ENCODE measurements at places on chromosomes 2 and 18.
A peak's percentile ranks its signal among the peaks of the same experiment; 100 is the strongest.

GRCh38 chr2:196725218-196725617, 74.3 kb downstream of the GTF3C3 start:
- no peak for DNase-seq

DNA sequence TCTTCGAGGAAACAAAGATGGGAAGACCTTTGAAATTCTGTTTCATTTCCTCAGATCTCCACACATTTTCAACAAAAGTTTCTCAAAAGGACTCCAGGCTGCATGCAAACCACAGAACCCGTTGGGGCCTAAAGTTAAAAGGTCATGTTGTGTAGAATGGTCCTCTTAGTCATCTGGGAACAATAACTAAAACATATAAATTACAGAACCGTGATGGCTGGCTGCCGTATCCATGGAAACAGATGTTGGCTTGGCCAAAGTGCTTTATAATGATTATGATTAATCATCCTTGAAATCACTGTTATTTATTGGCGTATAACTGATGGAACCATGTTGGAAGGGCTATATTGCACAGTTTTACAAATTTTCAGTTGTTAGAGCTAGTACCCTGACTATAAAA, 182.8 kb upstream of the CRIM1 start:
- no peak for DNase-seq

- no peak for DNase-seq
Observed at GRCh38 chr18:70022636-70023035, 75.0 kb upstream of the CD226 start.

- DNase-seq = no peak
Observed at GRCh38 chr18:37435150-37435867, 130.3 kb downstream of the CELF4 start.

- no peak for DNase-seq
Observed at GRCh38 chr18:57792631-57793301, 10.3 kb downstream of the ATP8B1 start.

DNA sequence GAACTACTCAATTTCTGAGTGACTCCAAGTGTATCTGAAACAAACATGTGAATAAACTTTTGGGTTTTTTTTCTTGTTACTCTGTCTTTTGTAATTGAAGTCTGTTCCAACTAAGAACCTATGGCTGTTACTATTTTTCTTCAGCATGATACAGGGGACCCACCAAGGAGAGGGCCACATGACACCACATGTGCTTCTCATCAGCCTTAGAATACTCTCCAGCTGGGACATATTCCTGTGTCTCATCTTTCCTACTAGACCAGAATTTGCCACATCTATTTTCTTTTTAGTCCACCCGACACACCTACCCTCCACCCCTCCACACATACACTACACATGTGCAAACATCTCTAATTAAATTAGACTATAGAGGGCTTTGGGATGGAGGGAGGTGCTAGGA, 191.7 kb upstream of the NDUFV2 start:
- no peak for DNase-seq

DNA sequence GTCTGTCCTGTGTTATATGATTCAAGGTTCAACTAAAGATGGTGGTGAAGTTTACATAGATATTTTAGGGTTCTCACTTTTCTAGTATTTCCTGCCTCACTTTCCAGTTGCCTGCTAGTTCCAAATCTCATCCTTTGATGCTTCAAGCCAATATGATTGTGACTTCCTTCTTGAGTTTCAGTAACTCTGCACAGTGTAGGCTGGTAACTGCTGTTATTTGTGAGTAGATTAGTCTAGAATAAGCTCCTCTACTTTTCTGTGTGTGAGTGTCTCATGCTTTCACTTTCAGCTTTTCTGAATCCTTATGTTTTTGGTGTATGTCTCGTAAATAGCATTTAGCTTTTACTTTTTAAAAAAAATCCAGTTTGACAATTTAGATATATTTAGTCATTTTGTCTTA, 42.6 kb downstream of the GALNT1 start:
- DNase-seq = no peak

GRCh38 chr2:190641469-190641868, 7.4 kb upstream of the NAB1 start:
- DNase-seq = no peak

DNA sequence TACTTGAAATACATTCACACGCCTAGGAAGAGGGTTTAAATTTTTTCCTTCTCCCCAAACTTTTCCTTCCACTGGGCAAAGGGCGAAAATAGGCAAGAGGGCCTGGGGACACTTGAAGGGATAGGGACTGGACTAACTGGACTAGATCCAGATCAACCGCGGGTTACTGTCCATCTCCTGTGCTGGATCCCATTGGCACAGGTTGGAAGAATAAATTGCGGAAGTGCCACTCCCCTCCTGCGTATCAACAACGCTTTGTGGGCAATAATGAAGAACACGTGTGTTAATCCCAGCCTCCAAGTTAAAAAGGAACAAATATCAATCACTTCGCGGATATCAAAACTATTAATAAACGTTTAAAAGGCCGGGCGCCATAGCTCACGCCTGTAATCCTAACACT, 1.7 kb upstream of the FZD5 start:
- no peak for DNase-seq

DNA sequence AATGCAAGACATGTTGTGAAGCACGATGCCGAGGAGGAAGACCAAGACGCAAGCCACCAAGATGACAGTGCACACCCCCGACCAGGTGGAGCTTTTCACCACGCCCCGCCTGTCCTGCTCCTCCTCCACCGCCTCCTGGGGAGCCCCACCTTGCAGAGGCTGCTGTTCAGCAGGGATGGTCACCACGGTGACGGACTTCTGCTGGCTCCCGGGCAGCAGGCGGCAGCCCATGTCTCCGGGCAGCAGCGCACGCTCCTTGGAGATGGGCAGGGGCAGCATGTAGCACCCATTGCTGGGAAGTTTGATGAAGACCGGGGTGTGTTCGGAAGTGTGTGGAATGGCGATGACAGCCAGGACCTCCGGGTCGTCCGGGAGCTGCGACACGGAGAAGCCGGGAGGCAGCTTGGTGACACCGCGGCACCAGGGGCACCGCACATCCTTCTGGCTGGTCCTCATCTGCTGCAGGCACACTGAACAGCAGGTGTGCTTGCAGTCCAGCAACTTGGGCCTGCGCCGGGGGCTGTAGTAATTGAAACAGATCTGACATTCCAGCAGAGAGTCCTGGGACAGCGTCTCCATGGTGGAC, 76.8 kb downstream of the RNF152 start:
- DNase-seq = no peak

- no peak for DNase-seq
Observed at GRCh38 chr2:134900151-134900550, 18.5 kb upstream of the CCNT2 start.

DNA sequence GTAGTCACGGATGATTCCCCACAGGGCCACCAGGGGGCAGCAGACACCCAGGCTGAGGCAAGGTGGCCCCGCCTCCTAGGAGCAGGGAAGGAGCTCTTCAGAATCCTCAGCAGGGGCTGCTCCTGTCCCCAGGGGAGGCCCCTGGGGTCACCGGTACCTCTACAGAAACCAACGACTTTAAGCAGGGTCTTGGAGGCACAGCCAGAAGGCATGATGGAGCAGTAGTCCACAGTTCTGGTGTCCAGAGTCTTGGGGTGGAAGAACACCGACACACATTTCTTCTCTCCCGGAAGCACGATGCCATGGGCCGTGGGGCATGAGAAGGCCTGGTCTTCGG, 11.5 kb downstream of the CFAP65 start:
- peak; percentile 80 for DNase-seq

GRCh38 chr2:10617241-10617640, 72.5 kb downstream of the NOL10 start:
- no peak for DNase-seq

DNA sequence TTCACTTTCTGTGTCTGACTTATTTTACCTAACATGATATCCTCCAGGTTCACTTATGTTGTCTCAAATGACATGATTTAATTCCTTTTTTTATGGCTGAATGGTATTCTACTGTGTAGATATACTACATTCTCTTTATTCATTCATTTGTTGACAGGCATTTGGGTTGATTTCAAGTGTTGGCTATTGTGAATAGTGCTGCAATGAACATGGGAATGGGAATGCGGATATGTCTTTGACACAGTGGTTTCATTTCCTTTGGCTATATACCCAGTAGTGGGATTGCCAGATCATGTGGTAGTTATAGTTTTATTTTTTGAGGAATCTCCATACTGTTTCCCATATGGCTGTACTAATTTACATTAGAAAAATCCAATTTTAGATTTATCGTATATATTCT, 195.4 kb upstream of the KLHL14 start:
- DNase-seq = no peak

DNA sequence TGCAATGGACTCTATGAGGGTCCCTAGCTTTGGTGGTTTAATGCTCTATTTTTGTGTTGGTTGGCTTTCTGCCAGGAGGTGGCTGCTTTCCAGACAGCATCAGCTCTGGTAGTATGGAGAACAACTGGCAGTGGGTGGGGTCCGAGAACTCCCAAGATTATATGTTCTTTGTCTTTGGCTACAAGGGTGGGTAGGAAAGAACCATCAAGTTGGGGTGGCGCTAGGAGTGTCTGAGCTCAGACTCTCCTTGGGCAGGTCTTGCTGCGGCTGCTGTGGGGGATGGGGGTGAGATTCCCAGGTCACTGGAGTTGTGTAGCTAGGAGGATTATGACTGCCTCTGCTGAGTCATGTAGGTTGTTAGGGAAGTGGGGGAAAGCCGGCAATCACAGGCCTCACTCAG, 976.1 kb upstream of the GYPC start:
- DNase-seq = peak; percentile 29

DNA sequence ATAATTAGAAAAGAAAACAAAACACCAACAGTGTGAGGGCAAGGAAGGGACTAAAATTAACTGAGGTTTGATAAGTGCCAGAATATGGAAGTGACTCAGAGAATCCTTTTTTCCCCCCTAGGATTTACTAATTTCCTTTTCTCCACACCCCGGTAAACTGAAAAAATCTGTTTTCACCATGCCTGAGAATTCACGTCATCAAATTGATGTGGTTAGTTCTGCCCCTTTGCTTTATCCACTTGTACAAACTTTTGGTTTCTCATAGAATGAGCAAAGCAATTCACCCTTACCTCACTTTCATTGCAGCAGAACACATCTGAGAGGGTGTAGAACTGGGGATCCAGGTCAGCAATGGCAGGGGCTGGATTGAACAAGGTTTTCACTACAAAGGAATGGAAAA, 57.8 kb downstream of the RBKS start:
- no peak for DNase-seq

GRCh38 chr2:209091056-209091455, 332.8 kb upstream of the MAP2 start:
- no peak for DNase-seq

DNA sequence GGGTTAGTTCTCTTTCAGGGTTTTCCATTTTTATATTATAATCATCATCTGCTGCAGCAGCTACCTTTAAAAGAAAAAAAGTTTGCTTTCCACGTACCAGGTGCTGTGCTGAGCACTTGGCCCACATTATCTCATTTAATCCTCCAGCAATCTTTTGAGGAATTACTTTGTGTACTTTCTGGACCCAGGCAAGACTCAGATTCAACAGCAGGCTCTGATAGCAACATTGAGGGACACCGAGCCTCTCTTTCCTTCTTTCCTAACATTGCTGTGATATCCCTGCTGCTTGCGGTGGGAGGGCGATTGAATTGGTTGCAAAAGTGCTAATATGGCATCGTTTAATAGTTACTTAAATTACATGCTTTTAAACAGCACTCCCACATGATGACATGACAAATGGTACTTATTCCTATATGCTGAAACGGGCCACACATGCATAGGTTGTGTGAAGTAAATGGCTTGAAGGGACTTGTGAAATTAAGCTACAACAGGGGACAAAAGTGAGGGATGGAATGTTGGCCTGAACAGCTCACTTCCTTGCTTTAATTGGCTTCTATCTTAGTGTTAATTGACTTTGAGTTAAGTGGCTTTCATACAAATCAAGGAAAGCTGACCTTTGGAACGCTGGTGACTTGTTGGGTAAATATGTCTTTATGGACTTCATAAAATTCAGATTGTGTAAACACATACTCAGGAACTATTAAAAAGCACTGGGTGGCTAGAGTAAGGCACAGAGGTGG, 21.2 kb downstream of the SPRED2 start:
- no peak for DNase-seq

DNA sequence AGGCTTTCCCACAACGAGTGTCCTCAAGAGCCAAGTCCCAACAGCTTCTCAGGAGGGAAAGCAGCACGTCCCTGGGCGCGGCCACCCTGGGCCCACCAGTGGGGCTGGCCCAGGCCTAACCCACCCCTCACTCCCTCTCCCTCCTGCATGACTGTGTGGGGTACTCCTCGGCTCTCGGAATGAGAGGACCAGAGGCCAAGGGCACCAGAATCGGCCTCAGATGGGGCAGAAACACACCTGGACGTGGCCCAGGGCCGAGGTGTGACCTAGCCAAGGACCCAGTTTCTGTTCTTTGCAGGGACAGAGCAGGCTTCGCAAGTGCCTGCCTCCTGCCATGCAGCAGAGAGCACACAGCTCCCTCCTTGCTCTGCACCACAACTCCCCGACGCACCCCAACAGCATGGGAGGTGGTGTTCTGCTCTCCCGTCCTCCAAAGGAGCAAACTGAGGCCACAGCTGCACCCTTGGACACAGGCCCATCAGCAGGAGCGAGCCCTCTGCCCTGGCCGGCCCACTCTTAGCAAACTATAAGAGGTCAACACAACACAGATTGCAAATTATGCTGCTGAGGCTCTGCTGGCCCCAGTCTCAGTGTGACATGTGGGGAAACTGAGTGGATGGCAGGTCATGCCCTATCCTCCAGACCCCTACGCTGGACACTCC, 19.7 kb downstream of the HS6ST1 start:
- DNase-seq = peak; percentile 34

DNA sequence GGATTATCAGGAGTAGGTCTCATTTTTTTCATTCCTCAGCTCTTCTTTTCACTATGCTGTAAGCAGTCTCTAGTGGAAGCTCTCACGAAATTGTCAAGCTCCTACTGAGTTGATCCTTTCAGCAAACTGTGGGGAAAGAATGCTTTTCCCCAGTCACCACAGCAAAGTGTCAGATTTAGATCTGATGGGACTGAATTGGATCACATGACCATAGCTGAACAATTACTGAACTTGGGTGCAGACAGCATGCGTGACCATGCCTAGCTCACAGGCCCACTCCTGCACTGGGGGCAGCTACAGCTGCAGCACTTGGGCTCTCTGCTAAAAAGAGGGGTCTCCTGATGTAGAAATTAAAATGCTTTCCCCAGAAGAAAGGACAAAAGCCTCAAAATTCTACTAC, 3.1 kb downstream of the ARHGAP15 start:
- DNase-seq = no peak

GRCh38 chr18:8643326-8643878, 34.2 kb downstream of the RAB12 start:
- DNase-seq = no peak

GRCh38 chr2:43905371-43905803, 66.6 kb downstream of the ABCG8 start:
- no peak for DNase-seq
